ENCODE measurements at places on chromosomes 7 and 10. TPM values are rescaled to one million over a fixed set of nuclear protein-coding genes. Genes with fewer than 3 reads are reported as not detected.
A peak's percentile ranks its signal among the peaks of the same experiment; 100 is the strongest.

DNA sequence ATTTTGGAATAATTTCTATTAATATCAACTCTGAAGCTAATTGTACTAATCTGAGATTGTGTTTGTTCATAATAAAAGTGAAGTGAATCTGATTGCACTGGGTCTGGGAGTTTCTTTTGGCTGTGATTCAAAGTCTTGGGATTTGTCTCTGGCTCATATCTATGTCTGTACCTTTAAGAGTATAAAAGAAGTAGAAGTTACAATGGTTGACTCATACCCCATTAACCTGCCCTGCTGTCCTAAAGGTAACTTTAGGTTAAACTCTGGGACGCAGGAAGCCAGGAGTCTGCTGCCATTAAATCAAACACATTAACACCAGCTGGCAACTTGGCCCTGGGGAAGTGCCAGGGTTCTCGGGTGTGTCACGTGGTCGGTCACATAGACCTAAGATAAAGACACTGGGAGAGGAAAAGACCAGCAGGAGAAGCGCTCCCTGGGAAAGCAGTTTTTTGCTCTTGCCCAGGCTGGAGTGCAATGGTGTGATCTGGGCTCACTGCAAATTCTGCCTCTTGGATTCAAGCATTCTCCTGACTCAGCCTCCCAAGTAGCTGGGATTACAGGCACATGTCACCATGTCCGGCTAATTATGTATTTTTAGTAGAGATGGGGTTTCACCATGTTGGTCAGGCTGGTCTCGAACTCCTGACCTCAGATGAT, 17.8 kb downstream of the SCD start:
- DNase-seq, result peak; percentile 88

- DNase-seq, result no peak
Observed at GRCh38 chr10:110629680-110630191, 14.4 kb upstream of the RBM20 start.

- DNase-seq, result no peak
Observed at GRCh38 chr7:43018446-43018845, 86.3 kb downstream of the MRPL32 start.

DNA sequence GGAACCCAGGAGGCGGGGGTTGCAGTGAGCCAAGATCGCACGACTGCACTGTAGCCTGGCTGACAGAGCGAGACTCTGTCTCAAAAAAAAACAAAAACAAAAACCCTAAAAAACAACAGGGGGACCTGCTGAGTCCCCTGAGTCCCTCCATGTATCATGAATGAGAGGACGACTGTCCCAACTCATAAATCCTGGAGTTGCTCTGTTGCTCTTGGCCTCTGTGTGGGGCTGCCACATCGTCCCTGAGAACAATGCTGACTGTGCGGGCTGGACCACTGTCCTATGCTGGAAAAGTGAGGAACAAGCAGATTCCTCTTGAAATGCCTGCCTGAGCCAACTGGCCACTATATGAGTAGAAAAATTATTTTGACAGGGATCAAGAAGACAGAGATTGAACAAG, 122.5 kb downstream of the IDE start:
- no peak for DNase-seq

- DNase-seq, result no peak
Observed at GRCh38 chr7:113367041-113367586, 248.8 kb upstream of the SMIM30 start.

DNA sequence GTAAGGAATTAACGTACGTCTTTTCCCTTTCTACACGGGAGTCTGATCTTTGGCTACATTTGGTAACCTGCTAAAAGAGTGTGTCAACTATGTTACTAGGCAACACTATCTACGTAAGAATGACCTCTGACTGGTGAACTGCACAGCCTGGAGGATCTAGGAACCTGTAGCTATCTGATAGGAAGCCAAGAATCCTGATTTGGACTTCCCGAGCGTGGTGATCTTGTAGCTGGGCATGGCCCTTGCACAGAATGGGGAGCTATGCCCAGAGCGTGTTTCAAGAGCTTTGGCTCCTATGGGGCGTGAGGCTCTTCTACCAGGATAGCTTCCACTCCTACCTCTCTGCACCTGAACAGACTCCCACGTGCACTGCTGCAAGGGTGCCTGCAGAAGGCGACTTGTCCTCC, 157.5 kb downstream of the TAX1BP1 start:
- no peak for DNase-seq

DNA sequence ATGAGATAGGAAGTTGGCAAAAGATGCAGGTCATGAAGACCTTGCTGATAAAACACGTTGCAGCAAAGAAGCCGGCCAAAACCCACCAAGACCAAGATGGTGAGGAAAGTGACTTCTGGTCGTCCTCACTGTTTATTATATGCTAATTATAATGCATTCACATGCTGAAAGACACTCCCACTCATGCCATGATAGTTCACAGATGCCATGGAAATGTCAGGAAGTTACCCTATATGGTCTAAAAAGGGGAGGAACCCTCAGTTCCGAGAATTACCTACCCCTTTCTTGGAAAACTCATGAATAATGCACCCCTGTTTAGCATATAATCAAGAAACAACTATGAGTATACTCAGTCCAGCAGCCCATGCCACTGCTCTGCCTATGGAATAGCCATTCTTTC, 202.4 kb upstream of the GRB10 start:
- no peak for DNase-seq

GRCh38 chr10:45000138-45000751, 478 bp upstream of the ZNF22 start:
- peak; percentile 92 for DNase-seq

DNA sequence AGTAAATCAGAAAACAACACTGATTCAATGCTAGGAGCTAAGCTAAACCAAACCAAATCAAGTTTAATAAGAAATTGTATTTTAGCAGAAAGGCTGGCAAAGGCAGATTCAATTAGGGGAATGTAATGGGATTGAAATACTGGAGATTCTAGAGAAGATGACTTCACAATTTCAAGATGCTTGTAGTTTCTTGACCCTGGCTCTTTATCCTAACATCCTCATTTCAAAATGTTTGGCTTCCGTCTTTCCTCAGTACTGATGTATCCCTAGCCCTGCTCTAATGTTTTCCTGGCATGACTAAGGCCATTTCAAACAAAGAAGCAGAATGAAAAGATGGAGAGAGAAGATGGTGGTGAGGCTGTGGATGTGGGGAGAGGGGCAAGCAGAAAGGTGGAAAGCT, 2.7 kb upstream of the JCAD start:
- no peak for DNase-seq

DNA sequence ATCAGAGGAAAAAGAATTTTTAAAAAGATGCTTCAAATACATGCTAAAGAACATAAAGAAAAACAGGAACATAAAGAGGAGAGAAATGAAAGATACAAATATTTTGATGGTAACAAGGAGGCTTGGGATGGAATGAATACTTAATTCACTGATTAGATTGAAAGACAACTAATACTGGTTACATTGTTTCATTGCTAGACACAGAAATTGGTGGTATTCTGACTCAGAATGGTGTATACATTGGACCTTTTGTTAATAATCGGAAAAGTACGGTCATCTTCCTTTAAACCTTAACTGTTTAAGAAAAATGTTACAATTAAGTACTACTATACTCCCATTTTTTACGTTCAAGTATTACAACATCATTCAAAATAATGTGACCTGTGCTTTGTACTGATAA, 567.5 kb downstream of the PARD3 start:
- no peak for DNase-seq

DNA sequence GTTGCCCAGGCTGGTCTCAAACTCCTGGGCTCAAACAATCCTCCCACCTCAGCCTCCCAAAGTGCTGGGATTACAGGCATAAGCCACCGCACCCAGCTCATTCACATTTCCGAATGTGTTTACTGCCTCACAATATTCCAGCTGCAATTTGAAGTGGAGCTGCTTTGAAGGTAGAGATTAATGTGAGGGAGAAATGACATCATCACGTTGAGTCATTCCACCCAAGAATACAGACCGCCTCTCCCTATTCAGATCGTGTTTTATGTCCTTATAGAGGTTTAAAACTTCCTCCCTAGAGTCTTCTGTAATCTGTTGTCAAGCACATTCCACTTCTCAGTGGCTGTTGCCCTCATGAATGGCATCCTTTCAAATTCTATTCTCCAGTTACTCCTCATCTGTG, 100.4 kb upstream of the PDGFA start:
- DNase-seq, result no peak

The PNLIP gene
- not detected for total RNA-seq

DNA sequence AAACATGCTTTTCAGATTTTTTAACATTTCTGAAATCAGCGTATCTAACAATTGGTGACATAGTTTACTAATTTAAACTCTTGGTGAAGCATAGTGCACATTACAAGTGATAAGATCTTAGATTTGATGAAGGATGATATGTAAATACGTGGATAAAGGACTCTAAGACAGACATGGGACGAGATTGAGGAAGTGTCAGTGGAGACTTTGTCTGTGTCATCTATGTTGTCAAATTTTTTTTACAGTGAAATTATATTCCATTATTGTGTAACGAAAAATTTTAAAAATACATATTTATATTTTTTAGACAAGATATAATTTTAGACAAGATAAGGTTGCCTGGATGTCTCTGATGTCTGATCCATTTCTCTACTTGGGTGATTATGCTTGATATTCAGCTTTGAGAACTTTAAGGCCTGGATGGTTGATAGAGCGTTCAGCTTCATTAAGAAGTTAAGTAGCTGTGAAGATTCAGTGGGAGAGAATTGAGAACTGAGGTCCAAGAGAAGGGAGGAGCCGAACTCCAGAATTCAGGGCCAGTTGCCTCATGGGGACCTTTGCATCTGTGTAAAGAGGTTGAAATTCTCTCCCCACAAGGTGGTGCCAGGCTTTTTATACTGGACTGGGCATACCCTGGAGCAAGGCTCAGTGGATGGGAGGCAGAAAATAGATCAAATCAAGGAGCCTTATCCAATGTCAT, 62.7 kb downstream of the KAT6B start:
- DNase-seq, result no peak

- no peak for DNase-seq
Observed at GRCh38 chr7:49692516-49692915, 80.9 kb upstream of the VWC2 start.

DNA sequence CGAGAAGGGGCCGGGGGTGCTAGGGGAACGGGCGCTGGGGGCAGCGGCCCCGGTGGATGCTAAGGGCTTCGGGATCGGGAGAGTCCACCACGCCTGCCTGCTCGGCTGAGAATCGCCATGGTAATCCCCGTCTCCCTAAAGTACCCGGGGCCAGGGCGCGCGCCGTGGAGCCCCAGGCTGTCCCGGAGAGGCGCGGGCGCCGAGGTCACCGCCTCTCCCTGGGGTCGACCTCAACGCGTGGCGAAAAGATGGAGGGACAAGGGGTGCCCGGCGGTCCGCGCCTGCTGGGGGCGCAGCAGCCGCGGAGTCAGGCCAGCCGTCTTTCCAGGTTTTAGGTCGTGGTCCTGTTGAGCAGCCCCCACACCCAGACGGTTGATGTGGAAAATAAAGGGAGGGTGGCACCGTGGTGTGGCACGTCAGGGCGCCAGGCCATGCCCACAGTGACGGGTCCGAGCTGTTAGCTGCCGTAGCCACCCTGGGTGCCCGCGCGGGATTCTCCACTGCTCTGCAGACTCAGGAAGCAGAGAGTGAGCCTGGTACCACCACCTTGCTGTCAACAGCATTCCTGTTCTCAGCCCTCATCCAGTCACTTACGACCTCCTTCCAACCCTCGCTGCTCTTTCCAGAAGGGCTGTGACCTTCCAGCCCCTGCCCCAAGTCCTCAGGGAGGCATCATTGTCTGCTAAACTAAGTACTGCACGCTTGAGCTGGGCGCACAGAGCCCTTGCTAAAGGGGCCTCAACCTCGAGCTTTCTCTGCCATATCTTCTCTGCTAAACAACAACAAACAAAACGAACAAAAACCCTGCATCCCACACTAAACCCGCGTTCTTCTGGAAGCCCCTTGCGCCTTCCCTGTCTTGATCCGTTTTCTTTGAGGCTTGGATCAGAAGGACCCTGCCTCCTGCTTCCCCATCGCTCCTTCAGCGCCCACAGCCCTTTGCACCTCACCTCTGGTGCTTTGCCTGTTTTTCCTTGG, 666 bp downstream of the SMKR1 start:
- peak; percentile 52 for DNase-seq

The TMEM196 gene
- not detected for total RNA-seq

The CLEC2L gene
- not detected for total RNA-seq

The POLR2J3 gene
- total RNA-seq, result 6.2 TPM

The GDF10 gene
- 1.9 TPM for total RNA-seq

The PPP2R2D gene
- 23.8 TPM for total RNA-seq

The DHX32 gene
- total RNA-seq, result 44.5 TPM

GRCh38 chr10:27699776-27700175, 45.8 kb downstream of the MKX start:
- no peak for DNase-seq

DNA sequence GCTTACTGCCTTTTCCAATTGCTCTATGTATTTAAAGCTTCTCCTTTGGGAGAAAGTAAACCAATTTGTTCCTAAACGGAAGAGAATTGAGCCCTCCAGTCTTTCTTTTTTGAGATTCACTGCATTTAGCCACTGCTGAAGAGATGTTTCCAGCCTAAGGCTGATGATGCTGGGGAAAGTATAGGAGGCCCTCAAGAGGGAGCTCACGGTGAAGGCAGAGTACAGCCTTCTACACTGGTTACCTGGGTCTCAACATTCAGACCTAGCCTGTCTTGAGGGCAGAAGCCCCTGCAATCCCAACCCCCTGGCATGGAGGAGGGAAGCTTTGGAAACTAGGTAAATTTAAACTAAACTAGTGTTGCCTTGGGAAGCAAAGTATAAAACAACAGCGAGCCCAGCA, 316.7 kb upstream of the TPK1 start:
- DNase-seq, result no peak

The FAM221A gene
- 6.5 TPM for total RNA-seq

The CHRM2 gene
- 123 TPM for total RNA-seq

DNA sequence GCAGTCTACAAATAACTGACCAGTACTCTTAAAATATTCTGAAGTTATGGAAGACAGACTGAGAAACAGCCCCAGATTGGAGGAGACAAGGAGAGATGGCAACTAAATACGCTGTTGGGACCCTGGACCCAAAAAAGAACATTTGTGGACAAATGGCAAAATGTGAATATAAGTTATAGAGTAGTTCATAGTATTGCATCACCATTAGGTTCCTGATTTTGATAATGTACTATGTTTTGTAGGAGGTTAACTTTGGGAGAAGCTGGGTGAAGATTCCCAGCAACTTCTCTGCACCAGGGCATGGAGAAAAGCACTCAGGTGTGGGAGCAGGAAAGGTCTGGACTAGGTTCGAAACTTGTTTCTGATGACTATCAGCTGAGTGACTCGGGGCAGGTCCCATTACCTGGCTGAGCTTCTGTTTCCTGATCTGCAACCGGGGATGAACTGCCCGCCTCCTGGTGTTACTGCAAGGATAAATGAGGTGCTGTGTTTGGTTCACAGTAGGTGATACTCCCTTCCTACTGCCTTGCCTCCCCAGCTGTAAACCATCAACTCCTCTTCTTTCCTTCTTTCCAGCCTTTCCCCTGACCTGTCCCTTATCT, 48.2 kb downstream of the EEPD1 start:
- no peak for DNase-seq

The HERPUD2 gene
- total RNA-seq, result 23.9 TPM

The TEX47 gene
- total RNA-seq, result not detected

- DNase-seq, result peak; percentile 18
Observed at GRCh38 chr10:117755659-117756014, 213.1 kb downstream of the EMX2 start.

GRCh38 chr10:62166331-62167131, 102.1 kb downstream of the RTKN2 start:
- no peak for DNase-seq

The PPP1R9A gene
- total RNA-seq, result 23.4 TPM

All from right atrium auricular region (tissue), 2 donors.